ENCODE measurements at places on chromosomes 2 and 18.

DNA sequence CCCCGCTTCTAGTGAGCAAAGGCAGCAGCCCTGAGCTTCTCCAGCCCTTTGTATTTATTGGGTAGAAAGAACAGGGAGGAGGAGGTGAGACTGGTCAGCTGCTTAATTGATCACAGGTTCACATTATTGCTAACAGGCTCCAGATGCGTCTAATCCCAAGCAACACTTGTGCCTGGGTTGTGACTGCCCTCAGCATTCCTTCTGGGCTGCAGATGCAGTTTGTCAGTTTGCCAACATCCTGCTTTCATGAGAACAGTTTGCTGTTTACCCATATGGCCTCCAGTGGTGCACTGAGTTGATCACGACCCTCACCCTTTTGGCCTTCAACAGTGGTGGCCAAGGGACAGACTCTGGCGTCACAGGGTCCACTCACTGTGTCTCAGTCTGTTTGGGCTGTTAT lies 159.5 kb upstream of the ZNF516 start:
- DNase-seq, result no peak

- DNase-seq, result no peak
These were observed 29.1 kb downstream of the XIRP2 start for GRCh38 chr2:166917415-166917814.

GRCh38 chr18:10009321-10010144 lies 95.7 kb downstream of the VAPA start:
- no peak for DNase-seq

- no peak for DNase-seq
These were observed 36.8 kb downstream of the CPS1 start for GRCh38 chr2:210593166-210593565.

DNA sequence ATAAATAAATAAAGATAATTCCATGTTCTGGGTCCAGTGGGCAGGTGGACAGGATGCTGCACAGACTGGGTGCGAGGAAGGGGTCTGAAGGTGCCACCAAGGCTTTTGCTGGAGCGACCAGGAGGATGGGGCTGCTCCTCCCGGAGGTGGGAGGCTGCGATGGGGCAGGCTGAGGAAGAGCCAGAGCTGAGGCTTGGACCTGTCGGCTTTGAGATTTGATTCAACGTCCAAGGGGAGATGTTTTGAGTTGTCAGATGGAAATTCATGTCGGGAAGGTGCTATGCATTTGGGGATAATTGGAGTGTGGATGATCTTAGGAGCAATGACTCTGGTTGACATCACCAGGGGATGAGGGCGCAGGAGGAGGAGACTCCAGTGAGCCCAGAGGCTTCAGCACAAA lies 11.7 kb downstream of the ALLC start:
- DNase-seq, result peak; percentile 41

- DNase-seq, result no peak
These were observed 14.5 kb downstream of the EPC2 start for GRCh38 chr2:148658807-148659722.

DNA sequence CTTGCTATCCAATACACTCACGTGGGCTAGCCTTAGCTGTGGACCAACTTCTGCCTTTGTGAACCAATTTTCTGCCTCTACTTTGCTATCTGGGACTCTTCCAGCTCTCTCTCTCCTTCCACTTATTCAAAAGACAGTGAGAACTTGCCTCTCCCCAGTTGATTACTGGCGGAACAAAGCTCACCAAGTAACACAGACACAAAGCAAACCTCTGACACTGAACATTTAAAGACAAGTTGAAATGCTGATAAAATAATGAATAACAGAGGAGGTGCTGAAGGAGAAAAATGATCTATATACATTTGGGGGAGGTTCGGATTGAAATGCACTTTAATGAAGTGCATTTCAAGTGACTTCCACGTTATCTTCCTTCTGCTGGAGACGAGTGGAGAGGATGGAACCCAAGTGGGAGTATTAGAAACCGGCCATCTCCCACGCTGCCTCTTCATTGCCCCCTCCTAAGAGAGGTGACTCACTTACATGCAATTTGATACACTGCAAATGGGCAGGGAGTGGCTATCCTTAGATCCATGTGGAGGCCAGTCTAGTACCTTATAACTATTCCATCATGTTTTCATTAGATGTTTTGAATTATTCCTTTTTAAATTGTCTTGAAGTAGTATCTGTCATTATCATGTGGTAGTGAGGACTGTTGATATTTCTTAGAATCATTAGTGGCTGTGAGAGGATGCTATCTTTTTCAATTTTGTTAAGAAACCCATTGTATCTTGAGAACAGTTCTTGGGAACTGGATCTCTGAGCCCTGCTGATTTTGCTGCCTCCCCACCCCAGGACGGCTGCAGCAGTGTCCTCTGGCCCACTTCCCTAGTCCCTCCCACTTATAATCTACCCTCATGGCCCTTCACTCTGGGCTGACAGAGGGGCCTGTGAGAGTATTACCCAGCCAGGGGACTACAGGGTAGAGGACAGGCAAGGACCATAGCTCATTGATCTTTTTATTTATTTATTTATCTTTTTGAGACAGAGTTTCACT lies 6.0 kb upstream of the GLI2 start:
- peak; percentile 25 for DNase-seq

DNA sequence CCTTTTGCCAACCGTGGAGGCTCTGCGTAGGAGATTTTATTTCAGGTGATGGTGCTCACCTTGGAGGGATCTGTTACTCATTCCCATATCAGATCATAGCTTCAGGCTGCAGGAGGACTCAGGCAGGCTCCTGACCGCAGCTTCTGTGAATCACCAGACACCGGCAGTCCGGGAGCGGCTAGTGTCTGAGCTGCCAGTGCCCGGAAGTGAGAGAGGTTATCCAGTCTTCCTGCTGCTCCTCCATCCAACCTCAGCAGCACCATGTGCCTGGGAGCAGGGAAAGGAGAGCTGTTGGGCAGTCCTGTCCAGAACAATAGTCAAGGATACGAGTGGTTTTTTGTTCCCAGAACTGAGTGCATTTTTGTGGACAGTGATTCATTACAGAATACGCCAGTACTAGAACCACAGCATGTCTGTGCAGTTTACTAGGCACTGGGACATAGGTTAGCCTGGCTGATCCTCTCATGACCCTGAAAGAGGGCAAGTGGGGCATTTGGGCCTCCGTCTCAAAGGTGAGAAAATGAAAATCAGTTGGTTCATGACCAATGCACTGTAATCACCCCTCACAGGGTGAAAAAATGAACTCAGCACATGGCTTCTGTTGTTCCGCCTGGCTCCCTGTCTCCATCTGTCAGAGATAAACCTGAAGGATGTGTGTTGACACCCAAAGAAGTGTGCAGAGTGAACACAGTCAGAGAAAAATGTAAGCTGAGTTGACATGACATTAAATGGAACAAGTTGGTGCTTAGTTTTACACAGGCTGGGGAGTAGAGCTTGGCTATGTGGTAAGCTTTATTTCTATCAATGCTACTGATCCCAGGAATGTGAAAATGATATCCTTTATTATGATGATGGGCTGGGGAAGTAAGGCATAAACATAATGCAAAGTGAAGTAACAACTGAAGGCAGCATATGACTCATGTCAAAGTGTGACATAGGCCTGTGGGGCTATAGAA lies 12.2 kb downstream of the FHOD3 start:
- DNase-seq, result no peak

- DNase-seq, result no peak
These were observed 300.1 kb downstream of the TDRD15 start for GRCh38 chr2:21423854-21424253.

DNA sequence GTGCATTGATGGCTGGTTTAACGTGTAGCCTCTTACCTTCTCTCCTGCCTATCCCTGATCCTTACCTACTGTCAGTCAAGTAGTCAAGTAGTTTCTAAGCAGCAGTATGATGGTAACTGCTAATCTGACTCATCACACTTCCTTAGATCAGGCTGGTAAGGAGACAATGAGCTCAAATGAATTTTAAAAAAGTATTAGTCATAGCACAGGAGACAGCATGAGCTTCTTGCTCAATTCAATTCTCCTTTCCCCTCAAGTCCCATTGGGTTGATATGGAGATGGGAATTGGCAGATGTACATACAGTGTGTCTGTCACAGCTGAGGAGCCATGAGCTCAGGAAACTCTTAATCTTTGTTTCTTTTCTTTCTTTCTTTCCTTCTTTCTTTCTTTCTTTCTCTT lies 799.7 kb downstream of the LRP1B start:
- no peak for DNase-seq

- DNase-seq, result peak; percentile 72
These were observed 34.5 kb downstream of the NEURL3 start for GRCh38 chr2:96470636-96471035.

- peak; percentile 58 for DNase-seq
These were observed 85.2 kb upstream of the NDUFV2 start for GRCh38 chr18:9017167-9017904.

DNA sequence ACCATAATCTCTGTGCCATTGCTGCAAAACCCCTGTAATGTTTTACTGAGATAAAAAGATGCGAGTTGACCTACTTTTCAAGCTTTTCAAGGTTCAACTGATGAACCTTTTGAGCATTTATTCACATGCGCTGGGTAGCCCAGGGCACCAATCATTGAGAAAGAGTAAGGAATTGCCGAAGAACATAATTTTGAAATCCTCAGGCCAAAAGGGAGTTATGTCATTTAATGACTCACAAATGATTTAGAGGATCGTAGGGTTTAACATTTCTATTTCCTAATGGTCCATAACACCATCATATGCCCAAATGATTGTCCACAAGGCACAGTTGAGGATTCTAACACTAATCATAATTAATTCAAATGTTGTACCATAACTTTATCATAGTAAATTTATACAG lies 20.2 kb upstream of the DLX1 start:
- no peak for DNase-seq

- DNase-seq, result no peak
These were observed 95.2 kb upstream of the CD302 start for GRCh38 chr2:159892990-159893810.

DNA sequence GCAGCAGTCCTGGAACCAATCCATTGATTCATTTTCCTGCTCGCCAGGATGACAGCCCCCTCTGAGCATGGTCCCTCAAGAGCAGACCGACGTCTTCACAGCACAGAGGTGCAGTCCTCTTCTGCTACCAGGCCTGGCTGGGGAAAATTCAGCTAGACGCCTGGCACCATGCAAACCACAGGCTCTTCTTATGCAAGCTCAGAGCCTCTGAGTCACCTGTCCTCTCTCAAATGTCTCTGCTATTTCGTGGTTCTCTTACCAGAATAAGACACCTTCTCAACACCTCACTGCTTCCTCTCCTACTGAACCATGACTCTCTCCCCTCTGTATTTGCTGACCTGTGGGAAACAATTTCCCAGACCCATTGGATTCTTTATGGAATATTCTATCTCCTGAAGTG lies 79.8 kb upstream of the CYRIA start:
- no peak for DNase-seq

DNA sequence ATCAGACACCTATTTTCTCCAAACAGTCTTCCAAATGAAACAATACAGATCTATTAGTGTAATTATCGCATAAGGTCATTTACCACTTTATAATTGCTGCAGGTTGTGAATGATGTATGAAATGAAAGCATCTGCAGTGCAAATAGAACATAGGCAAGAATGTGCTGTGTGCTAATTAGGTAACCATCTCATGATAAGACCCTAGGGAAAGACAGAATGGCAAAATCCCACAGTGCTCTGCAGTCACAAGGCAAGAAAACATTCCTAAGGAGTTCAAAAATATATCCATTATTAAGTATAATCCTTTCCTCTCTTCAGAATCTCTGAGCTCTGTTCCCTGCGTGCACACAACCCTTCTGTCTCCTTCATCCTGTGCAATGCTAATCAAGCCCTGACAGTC lies 488.1 kb downstream of the NR4A2 start:
- DNase-seq, result no peak

- no peak for DNase-seq
These were observed 9.2 kb upstream of the DNAH7 start for GRCh38 chr2:196077821-196078220.

DNA sequence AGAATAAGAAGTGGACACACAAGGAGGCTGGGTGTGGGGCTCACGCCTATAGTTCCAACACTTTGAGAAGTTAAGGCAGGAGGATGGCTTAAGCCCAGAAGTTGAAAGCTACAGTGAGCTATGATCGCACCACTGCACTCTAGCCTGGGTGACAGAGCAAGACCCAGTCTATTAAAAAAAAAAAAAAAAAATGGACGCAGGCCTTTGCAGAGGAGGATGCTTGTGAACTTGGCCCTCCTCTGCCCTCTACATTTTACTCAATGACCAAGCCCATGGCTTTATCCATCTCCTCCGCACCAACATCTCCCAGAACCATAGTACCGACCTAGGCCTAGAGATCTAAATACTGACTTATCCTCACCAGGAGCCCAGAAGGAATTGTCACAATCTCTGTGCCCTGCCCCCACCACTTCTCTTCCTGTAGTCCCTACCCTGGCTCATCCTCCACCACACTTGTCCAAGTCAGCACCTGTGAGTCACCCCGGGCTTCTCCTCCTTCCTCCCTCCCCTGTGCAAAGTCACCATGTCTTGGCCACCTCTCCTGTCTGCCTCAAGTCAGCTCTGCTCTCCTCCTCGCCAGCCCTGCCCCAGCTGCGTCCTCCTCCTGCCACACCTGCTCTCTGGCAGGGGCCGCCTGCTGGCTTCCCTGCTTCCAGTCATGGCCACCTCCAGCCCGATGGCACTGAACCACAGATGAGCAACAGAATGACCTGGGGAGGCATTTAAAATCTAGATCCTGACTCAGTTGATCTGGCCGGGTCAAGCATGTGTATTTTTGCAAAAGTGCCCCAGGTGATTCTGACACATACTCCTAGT lies 35.8 kb upstream of the ASPRV1 start:
- no peak for DNase-seq

GRCh38 chr2:2013476-2013875 lies 269.2 kb upstream of the PXDN start:
- DNase-seq, result no peak

- no peak for DNase-seq
These were observed 215.2 kb downstream of the GULP1 start for GRCh38 chr2:188506843-188507242.

DNA sequence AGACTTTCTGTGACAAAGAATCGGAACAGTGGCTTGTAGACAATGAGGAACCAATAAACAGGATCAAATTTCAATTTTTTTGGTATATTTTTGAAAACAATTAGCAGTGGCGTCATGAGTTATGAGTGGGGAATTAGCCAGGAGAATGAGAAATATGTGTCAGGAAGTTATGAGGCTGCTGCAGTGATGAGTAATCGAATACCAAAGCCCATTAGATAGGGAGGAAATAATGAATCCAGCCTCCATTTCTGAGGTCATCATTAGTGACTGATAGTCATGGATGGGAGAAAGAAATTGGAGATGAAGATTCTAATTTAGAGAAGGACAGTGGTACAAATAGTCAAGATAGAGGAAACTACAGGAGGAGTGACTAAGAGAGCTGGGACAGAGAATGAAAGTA lies 673.1 kb upstream of the VRK2 start:
- no peak for DNase-seq

GRCh38 chr2:110667071-110667470 lies 10.8 kb downstream of the BUB1 start:
- no peak for DNase-seq

GRCh38 chr18:24317370-24317769 lies 80.3 kb downstream of the OSBPL1A start:
- no peak for DNase-seq

DNA sequence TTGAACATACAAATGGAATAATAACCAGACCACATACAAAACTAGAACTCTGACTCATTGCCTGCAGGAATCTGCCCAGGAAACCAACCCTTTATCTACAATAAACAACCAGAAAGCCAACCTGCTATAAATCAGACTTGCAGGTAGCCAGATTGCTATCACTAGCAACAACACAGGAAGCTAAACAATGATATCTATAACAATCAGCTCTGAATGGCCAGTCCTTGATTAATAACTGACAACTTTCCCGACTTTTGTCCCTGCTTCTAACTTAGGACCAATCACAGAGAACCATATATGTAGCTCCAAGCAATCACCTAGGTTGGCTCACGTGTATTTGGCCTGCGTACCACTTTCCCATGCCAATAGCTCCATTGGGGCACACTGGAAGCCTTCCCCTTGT lies 470.8 kb downstream of the RIT2 start:
- no peak for DNase-seq

Data from ascending aorta (tissue), 2 donors.